Naive thymus-derived CD4-positive, alpha-beta T cell (primary cell): ENCODE measurements at places on chromosomes 3 and 15.

GRCh38 chr3:141366285-141367037 lies 1.8 kb upstream of the ZBTB38 start:
- DNase-seq: no peak

DNA sequence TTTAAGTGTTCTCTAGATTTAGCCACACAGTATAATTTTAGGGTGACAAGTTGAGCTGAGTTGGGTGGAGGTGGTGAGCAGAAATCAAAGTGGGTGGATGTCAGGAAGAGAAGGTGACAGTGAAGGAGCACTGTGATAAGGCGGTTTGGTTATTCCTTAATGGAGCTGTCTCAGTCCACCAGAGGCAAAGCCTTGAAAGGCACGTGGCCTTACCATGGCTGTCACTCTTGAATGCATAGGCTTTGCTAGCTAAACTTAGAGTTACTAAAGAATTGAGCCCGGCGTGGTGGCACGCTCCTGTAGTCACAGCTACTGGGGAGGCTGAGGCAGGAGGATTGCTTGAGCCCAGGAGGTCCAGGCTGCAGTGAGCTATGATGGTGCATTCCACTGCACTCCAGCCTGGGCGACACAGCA lies 560 bp upstream of the TTLL13 start:
- DNase-seq: no peak

DNA sequence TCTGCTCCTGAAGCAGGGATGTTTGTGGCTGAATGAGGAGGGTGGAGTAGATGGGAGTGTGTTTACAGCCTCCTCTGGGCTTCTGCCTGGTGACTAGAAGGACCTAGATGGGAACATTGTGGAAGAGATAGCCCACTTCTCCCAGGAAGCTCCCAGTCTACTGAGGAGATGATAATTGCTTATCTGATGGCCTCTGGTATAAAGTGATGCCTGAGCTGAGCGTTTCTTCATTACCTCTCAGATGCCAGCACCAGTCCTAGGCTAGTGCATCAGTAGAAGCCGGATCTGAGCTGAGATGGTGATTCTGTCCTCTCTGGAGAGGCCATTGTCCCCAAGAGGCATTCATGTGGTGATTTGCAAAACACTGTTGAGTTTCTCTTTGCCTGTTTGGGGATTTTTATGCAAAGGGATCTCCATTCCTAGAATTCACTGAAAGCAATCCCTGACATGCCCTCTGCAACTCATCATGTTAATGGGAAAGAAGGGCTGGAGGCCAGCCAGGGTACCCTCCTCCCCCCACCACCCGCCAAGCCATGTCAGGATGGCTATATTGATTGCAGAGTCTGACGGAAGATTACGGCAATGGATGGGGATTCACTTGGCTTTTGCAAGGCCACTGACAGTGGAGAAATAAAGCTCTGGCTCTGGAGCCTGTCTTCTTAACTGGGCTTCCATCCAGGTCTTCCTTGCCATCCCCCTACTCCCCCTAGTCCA lies 166.4 kb upstream of the ROPN1 start:
- DNase-seq: no peak

GRCh38 chr15:61501815-61502389 lies 272.8 kb upstream of the RORA start:
- no peak for DNase-seq

DNA sequence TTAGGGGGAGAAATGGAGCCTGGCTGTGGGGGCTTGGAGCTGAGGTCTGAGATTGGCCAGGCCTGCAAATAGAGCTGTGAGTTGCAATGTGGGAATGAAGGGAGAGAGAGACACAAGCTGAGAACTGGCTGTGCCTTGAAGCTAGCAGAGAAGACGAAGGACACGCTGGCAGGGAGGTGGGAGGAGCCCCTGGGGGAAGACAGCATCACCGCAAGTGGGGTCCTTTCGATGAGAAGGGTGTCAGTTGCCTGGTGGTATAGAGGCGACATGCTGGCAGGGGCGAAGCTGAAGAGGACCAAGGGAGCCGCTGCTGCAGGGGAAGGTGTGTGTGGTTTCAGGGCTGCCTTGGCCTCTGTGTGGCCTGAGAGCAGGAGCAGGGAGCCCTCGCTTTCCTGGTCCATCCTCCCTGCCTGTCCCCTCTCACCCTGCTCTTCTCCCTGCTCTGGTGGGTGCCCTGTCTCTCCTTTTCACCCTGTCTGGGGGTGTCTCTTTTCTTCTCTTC lies 5.5 kb downstream of the RHCG start:
- DNase-seq: no peak

DNA sequence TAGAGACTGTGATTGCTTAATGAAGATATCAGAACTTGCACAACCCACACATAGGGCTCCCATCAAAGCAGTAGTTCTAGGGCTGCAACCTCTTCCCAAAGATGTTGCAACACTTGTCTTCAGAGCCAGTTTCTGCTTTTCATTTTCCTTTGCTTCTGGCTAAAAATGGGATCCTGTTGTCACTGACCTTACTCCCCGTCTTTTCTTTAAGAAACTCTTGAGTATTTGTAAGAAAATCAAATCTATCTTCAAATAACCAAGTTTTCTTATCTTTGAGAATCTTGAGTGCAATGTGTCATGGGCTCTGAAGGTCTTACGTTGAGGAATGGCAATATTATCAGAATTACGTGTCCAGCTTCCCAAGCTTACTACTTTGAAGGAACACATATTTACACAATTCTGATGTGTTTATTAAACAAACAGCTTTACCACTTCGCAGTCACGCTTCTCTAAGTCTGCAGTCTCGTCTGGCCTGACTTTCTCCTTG lies 24.1 kb downstream of the CACNA1D start:
- DNase-seq: no peak

DNA sequence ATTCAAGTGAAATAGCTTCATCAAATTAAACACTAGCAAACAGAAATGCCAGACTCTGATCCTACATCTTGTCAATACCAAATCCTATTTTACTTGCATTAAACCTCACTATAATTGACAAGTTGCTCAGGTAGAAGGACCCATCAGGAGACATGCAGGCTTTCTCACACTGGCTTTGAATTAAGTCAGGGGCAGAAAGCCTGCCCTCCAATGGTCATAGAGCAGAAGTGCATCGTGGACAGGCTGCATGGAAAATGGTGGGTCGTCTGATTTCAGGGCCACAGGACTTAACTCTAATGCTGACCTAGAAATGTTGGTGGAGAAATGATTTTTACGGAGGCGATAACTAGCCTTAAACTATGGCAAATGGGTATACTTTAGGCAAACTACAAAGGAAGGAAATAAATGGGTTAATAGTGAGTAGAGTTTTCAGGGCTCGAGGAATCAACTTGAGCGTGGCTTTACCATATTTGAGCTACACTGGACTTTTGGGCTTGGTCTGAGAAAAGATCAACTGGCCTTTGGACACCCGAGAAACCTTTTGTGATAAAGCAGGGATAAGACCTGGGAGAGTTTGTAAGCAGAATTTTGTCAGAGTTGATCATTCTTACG lies 283.9 kb downstream of the GRM7 start:
- no peak for DNase-seq
